Pons (tissue), 1 donor: ENCODE measurements at places on chromosomes 5 and 9.
A peak's percentile ranks its signal among the peaks of the same experiment; 100 is the strongest.

- DNase-seq: no peak
Measured at GRCh38 chr5:150085191-150085912, 1.0 kb downstream of the CSF1R start.

DNA sequence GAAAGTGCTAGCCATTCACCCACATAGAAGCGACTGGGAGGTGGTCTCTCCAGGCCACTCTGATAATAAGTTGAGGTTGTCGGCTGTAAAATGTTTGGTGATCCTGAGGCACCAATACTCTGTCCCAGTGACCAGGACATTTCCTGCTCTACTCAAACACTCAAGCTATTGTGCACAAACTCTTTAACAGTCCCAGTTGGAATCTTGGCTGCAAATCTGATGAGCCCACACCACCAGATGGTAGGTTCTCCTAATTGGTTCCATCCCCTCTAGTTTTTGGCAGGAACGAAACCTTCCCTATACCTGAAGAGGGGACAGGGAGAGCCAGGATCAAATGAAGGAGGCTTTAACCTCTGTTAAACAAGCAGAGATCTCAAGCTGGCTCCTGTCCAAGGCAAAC, 14.3 kb downstream of the GRIA1 start:
- DNase-seq: no peak

GRCh38 chr9:89048616-89049015, 57.3 kb downstream of the S1PR3 start:
- DNase-seq: no peak

DNA sequence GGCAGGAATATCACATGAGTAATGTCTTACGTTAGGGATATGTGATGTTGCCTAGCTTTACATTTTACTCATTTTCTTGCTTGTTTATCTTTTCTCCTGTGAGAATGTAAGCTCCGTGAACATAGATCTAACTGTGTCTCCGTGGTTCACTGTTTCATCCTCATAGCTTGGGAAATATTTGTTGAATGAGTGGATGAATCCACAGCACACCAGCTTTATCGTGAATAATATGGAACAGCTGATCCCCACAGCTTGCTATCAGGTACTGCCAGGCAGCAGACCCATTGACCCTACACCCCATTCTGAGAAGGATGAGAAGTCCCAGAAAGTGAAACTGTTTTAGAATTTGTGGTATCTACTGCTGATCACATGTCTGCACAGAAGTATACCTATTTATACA, 106.8 kb upstream of the FBN2 start:
- no peak for DNase-seq

DNA sequence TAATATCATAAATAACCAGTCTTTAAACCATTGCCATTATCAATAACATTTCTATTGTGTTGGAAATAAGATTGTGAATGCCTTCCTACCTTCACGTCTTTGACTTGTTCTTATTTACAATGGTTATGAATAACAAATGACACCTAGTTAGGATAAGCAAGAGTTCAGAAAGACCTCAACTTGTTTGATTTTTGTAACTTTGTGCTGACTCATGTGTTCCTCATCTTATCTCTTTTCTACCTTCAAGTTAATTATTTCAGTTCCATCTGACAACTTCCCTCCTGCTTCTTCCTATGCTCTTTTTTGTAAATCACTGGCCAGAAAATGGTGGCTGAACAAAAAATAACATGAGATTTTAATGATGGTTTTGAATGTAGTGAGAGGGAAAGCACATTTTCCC, 538.5 kb upstream of the TUSC1 start:
- DNase-seq: no peak

- DNase-seq: no peak
Measured at GRCh38 chr5:85868070-85868469, 749.7 kb upstream of the COX7C start.

- DNase-seq: no peak
Measured at GRCh38 chr5:59923465-59923864, 29.9 kb upstream of the PDE4D start.

GRCh38 chr9:110933350-110934001, 104.8 kb downstream of the LPAR1 start:
- peak; percentile 65 for DNase-seq

DNA sequence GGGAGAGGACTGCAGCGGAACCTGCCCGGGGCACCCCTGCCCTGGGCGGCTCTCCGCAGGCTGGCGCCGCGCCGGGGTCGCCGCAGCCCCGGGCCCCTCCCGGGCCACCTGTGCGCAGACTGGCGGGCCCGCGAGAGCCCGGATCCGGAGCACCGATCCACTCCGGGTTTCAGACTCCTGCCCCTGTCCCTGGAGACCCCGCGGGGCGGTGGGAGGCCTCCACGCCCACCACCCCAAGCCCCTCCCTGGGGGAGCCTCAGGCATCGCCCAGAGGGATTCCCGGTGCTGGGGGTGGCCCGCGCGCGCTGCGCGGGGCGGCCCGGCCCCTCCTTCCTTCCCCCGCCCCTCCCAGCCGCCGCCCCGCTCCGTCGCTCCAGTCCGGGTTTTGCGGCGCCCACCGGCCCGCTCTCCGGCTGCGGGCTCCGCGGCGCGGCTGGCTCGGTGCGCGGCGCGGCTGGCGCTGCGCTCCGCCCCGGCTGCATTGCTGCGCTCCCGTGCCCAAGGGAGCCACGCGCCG, at the start of gene UNC5A:
Gene UNC5A (plus strand): TSS at position 479 of the 517 bp plus-strand sequence. CDS start 192 bp downstream, outside the sequence.
- no peak for DNase-seq

DNA sequence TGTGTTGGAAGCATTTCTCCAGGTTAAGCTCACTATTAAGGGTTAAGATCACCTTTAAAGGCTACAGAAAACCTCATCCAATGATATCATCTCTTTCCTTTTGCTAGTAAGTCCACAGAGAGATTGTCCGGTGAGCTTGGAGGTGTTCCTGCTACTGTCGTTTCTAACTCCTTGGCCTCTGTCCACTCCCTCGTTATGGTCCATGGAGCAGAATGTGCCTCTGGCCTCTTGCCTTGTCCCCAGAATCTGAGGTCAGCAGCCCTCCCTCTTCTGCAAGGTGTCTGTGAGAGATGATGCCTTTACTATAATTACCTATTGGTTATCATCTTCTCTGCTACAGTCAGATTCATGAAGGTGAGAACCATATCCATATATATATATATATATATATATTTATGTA, 15.0 kb downstream of the ORM2 start:
- DNase-seq: no peak

DNA sequence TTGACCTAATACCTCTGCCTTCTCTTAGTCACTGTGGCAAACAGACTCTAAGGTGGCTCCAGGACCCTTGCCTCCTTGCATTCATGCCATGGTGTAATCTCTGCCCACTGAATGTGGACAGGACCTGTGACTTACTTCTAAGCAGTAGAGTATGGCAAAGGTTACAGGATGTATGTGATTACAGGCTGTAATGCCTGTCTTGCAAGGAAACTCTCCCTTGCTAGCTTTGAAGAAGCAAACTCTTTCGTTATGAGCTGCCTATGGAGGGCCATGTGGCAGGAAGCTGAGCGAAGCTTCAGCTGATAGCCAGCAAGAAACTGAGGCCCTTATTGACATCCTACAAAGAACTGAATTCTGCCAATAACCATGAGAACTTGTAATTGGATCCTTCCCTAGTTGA, 103.3 kb upstream of the HMHB1 start:
- no peak for DNase-seq

- no peak for DNase-seq
Measured at GRCh38 chr5:157068785-157069184, 9.9 kb upstream of the HAVCR1 start.

DNA sequence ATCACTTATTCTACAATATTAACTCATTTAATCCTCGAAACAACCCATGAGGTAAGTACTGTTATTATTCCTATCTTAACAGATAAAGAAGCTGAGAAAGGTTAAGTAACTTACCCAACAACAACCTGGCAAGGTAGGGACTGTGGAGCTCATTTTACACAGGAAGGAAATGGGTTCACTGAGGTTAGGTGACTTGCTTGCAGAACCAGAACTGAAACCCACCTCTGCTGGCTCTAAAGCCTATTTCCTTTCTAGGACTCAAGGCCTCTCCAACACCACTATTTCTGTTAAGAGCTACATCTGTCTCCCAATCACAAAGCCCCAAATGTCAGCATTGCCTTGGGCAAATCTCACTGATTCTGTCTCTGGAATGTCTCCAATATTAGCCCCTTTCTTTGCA, 38.9 kb upstream of the IFNK start:
- no peak for DNase-seq

DNA sequence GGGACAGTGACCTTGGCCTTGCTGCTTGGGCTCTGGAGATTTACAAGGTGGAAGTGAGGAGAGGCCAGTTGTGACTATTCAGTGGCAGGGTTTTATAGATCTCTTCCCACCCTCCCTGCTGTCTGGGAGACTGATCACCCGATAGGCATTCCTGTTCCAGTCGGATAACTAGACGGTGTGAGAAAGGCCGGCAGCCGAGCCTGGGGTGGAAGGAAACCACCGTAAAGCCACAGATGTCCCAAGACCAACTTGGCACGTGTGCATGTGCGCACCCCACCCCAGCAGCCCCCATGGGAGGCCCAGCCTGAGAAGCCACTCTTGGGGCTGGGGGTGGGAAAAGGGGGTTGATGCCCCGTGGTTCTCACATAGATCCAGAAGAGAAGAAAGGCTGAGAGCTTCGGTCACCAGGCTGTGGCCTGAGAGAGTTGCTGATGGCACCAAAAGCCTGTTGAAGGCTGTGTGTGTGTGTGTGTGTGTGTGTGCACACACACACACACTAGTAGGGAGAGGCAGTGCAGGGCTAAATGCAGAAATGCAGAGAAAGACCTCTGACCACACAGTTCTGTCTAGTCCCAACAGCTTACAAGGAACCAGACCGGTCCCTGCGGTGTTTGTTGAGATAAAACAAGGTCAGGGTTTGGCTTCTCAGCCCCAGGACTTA, 225.8 kb downstream of the FANCC start:
- DNase-seq: no peak
